ENCODE measurements at places on chromosomes 1 and 21. TPM values are rescaled to one million over a fixed set of nuclear protein-coding genes. Genes with fewer than 3 reads are reported as not detected.
A peak's percentile ranks its signal among the peaks of the same experiment; 100 is the strongest.

- H3K4me3 ChIP-seq = no peak overlapping the region
- H3K4me1 ChIP-seq = peaks cover 20% of the 10 kb centered on the region
- peaks cover 60% of the 10 kb centered on the region for H3K36me3 ChIP-seq
- H3K27me3 ChIP-seq = no peaks in the 10 kb centered on the region
- no peak for DNase-seq
Measured at GRCh38 chr1:11145741-11146140, 43.4 kb upstream of the ANGPTL7 start.

GRCh38 chr1:54267815-54268761 is 68.1 kb downstream of the MRPL37 start:
- H3K4me3 ChIP-seq = no peak overlapping the region
- H3K27me3 ChIP-seq = no peaks in the 10 kb centered on the region
- H3K27ac ChIP-seq = no peak overlapping the region
- no peak for DNase-seq
- H3K4me1 ChIP-seq = peaks cover 61% of the 10 kb centered on the region
- H3K36me3 ChIP-seq = peaks cover 7% of the 10 kb centered on the region

- H3K27ac ChIP-seq = no peak overlapping the region
- peaks cover 20% of the 10 kb centered on the region for H3K4me1 ChIP-seq
- H3K27me3 ChIP-seq = peaks cover 25% of the 10 kb centered on the region
Measured at GRCh38 chr1:2950926-2951305, 70.4 kb upstream of the ACTRT2 start.

Gene FCRLB
- total RNA-seq = 0.40 TPM

DNA sequence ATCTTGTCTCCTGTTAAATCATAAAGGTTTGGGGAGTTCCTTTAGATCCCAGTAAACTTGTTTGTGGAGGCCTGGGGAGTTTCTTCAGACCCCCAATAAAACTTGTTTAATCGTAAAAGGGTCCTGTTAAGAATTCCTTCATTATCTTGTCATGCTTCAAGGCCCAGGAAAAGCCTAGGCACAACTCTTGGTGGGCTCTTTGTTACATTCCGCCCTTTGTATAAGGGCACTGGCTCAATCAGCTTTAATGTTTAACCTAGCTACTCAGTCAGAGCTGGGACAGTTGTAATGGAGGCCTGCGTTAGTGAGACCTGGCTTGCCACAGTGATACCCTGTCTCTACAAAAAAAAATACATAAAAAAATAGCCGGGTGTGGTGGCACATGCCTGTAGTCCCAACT is 77.2 kb downstream of the MPZL1 start:
- H3K36me3 ChIP-seq = no peaks in the 10 kb centered on the region
- no peak overlapping the region for H3K4me3 ChIP-seq
- H3K4me1 ChIP-seq = peaks cover 20% of the 10 kb centered on the region
- no peak for DNase-seq
- no peak overlapping the region for H3K27ac ChIP-seq

DNA sequence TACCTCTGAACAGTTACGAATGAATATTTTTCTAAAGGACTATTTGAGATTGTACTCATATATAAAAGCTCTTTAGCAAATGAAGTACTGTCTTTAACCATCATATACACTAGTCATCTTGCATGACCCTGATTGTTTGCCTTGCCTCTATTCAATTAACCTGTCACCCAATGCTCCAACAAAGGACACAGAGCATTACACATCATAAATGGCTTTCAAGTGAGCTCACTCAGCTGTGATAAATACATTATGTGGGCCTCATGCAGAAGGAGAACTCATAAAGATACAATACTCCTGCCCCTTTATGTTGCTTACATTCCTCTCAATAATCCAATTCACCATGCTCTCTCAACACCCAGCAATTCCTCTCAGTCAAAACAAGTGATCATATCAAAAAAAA is 993.0 kb upstream of the PRMT6 start:
- H3K27ac ChIP-seq = no peak overlapping the region
- no peaks in the 10 kb centered on the region for H3K36me3 ChIP-seq
- H3K4me1 ChIP-seq = no peaks in the 10 kb centered on the region
- no peaks in the 10 kb centered on the region for H3K27me3 ChIP-seq
- no peak overlapping the region for H3K4me3 ChIP-seq

Gene RBM15
- 18.8 TPM for total RNA-seq

Gene MATN1
- 0.71 TPM for total RNA-seq

Gene DISC1
- 10.7 TPM for total RNA-seq

DNA sequence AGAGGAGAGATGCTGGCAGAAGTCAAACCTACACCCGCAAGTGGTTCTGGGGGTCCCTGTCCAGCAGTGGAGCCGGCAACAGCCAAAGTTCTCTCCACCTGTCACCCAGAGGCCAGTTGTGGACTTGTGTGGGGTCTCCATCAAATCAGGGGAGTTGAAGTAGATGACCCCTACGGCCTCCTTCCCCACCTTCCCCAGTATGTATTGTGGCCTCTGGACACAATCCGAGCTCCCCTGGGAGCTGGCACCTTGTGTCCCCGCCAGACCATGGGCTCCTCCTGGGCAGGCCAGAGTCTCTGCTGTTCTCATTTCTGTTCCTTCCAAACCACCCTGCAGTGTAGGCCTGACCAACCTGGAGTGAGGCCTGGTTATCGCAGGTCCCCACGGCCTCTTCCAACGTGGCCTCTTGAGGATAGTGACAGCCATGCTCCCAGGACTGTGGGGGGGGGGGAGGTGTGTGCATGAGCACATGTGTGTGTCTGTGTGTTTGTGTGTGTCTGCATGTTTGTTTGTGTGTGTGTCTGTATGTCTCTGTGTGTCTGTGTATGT is 246.4 kb downstream of the MATN1 start:
- H3K36me3 ChIP-seq = no peaks in the 10 kb centered on the region
- DNase-seq = no peak
- H3K4me1 ChIP-seq = no peaks in the 10 kb centered on the region
- no peak overlapping the region for H3K27ac ChIP-seq
- H3K4me3 ChIP-seq = no peak overlapping the region

GRCh38 chr1:202953392-202953791 is 4.7 kb downstream of the ADIPOR1 start:
- no peak for DNase-seq
- no peak overlapping the region for H3K4me3 ChIP-seq
- no peak overlapping the region for H3K27ac ChIP-seq
- H3K4me1 ChIP-seq = peaks cover 10% of the 10 kb centered on the region

DNA sequence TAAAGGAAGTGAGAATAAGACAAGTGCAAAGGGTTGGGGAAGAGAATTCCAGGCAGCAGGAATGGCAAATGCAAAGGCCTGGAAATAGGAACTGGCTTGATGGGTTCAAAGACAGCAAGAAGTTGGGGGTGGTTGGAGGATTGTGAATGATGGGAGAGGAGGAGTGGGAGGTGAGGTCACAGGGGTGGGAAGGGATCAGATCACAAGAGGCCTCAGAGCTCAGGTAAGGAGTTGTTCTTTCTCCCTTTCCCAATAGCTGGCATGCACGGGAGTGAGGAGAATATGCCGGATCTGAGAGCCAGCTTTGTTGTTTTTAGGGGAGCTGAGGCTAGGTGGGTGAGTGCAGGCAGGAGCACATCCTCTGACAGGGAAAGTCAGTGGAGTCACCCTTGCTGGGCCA is 94.0 kb upstream of the RAB3GAP2 start:
- H3K27me3 ChIP-seq = no peaks in the 10 kb centered on the region
- H3K27ac ChIP-seq = no peak overlapping the region
- no peak for DNase-seq
- H3K4me1 ChIP-seq = peaks cover 30% of the 10 kb centered on the region
- no peak overlapping the region for H3K4me3 ChIP-seq
- H3K36me3 ChIP-seq = no peaks in the 10 kb centered on the region

DNA sequence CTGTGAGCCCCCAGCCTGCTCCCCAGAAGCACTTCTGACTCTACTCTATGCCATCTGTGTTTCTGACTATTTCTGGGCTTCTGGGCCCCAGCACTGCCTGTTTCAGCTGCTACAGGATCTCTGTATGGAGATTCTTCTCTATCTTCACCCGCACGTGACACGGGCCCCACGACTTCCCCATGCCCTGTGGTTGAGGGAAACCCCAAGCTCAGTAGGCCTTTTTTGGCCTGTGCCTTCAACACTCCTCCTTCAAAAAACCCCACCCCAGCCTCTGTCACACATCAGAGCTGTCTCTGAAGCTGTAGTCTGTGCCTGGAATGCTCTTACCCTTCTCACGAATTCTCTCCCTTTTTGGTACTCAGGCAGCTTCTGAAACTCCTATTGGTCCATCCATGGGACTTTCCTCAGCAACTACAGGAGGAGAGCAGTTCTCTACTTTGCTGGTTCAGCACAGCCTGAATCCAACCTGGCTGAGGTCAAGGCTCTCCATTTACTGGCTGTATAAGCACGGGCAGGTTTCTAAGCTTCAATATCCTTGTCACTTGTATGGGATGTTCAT is 2.0 kb upstream of the NID1 start:
- no peak overlapping the region for H3K4me3 ChIP-seq
- DNase-seq = peak; percentile 74
- peaks cover 3% of the 10 kb centered on the region for H3K27me3 ChIP-seq
- H3K36me3 ChIP-seq = no peaks in the 10 kb centered on the region
- H3K27ac ChIP-seq = peak overlapping the region; percentile 93

GRCh38 chr1:245834002-245834401 is 673.1 kb downstream of the SMYD3 start:
- no peak for DNase-seq
- no peaks in the 10 kb centered on the region for H3K36me3 ChIP-seq
- H3K4me1 ChIP-seq = no peaks in the 10 kb centered on the region
- H3K27ac ChIP-seq = no peak overlapping the region
- H3K4me3 ChIP-seq = no peak overlapping the region

DNA sequence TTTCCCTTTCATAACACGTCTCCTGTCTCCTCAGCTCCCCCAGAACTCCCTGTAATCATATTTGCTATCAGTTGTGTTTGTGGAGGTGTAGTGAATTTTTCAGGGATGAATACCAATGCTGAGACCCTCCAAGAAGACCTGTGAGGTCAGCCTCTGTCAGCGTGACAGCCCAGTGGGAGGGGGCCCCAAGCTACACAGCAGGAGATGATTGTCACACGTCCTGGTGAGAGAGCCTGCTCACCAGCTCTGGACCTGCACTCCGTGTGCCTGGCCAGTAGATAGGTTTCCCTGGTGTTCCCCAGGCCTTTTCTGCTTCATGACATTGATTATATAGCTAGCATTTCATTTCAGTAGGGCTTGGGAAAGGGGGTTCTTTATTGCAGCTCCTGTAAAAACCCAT is 421.5 kb downstream of the KIF26B start:
- H3K27ac ChIP-seq = no peak overlapping the region
- no peaks in the 10 kb centered on the region for H3K36me3 ChIP-seq
- peaks cover 13% of the 10 kb centered on the region for H3K27me3 ChIP-seq
- H3K4me1 ChIP-seq = peaks cover 6% of the 10 kb centered on the region
- DNase-seq = no peak

DNA sequence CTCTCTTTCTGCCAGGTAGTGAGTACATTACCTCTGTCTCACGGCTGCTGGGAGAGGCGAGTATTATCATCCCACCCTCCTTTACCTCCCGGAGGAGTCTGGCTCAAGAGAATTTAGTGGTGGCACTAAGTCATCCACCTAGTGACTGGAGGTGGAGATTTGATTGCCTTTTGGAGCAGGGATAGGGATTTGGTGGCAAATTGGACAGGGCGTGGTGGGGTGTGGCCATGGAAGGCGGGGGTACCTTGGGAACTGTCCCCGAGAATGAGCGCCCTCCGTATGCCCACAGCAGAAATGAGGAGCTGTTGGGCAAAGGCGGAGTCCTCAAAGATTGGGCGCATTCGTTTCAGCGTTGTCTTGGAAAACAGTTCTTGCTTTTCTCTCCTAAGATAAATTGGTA is 32.1 kb upstream of the HMGN1 start:
- H3K4me1 ChIP-seq = peaks cover 14% of the 10 kb centered on the region
- peak overlapping the region; percentile 84 for H3K4me3 ChIP-seq
- peak overlapping the region; percentile 98 for H3K27ac ChIP-seq
- H3K36me3 ChIP-seq = no peaks in the 10 kb centered on the region
- DNase-seq = no peak

DNA sequence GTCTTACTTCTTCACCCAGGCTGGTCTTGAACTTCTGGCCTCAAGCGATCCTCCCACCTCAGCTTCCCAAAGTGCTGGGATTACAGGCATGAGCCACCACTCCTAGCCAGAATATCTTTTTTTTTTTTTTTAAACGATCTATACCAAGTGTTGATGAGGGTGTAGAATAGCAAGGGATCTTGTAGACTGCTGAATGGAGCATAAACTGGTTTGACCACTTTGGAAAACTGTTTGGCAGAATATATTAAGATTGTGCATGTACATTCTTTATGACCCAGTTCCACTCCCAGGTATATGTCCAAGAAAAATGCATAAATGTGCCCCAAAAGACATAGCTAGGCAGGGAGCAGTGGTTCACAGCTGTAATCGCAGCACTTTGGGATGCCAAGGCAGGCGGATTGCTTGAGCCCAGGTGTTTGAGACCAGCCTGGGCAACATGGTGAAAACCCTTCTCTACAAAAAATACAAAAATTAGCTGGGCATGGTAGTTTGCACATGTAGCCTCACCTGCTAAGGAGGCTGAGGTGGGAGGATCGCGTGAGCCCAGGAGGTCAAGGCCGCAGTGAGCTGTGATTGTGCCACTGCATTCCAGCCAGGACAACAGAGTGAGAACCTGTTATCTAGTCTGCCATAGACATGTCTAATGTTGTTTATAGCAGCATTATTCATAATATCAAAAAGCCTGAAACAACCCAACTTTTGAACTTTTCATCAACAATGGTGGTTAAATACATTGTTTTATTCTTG is 184.0 kb downstream of the VPS13D start:
- no peak overlapping the region for H3K4me3 ChIP-seq
- H3K4me1 ChIP-seq = no peaks in the 10 kb centered on the region
- no peaks in the 10 kb centered on the region for H3K27me3 ChIP-seq
- H3K36me3 ChIP-seq = peaks cover 30% of the 10 kb centered on the region
- no peak for DNase-seq

DNA sequence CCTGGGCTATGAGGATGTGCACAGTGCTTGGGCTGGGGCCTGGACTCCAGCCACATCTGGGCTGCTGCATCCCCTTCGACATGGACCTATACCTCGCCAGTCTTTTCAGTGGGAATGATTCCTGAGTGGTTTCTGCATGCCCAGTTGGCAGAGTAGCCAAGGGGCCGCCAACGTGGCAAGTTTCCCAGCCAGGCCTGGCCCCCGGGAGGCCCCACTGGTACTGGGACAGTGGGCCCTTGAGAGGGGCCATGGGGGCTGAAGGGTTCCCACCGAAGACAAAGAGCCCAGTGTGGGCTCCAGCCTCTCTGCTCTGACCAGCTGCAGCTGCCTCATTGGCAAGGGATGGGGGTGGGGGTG is 15.4 kb downstream of the RAP1GAP start:
- no peaks in the 10 kb centered on the region for H3K36me3 ChIP-seq
- H3K27ac ChIP-seq = no peak overlapping the region
- no peak overlapping the region for H3K4me3 ChIP-seq

- H3K36me3 ChIP-seq = no peaks in the 10 kb centered on the region
- H3K4me3 ChIP-seq = no peak overlapping the region
- H3K4me1 ChIP-seq = no peaks in the 10 kb centered on the region
- H3K27ac ChIP-seq = no peak overlapping the region
- H3K27me3 ChIP-seq = no peaks in the 10 kb centered on the region
- DNase-seq = peak; percentile 13
Measured at GRCh38 chr1:113399062-113399583, 8.8 kb downstream of the MAGI3 start.

Gene SPRR2B
- not detected for total RNA-seq

- peaks cover 39% of the 10 kb centered on the region for H3K4me1 ChIP-seq
- peaks cover 26% of the 10 kb centered on the region for H3K27me3 ChIP-seq
- H3K27ac ChIP-seq = peak overlapping the region; percentile 47
- no peak overlapping the region for H3K4me3 ChIP-seq
Measured at GRCh38 chr21:41664881-41665765, 101.7 kb downstream of the RIPK4 start.

Gene PGLYRP3
- not detected for total RNA-seq

Gene CRYAA
- total RNA-seq = not detected

Data from muscle of leg (tissue), 16 donors.